ENCODE measurements at places on chromosomes 12 and 14.

- no peak for DNase-seq
These were observed 67.8 kb upstream of the EGLN3 start for GRCh38 chr14:34018564-34019244.

DNA sequence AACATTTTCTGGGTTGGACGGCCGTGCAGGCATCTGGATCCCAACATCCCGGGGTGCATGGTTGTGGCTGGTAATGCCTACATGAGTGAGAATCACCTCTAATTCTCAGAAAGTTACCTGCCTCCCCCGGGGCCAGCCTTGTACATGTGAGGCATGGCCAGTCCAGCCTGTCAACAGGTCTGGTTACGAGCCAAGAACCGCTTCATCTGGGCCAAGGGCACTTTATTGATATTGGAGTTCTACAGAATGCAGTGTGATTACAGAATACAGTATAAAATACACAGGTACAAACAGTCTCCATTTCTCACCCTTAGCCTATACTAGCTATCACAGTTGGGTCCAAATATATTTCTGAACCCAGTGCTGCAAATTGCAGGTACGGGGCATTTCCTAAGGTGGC is 84.9 kb upstream of the EVL start:
- no peak for DNase-seq

DNA sequence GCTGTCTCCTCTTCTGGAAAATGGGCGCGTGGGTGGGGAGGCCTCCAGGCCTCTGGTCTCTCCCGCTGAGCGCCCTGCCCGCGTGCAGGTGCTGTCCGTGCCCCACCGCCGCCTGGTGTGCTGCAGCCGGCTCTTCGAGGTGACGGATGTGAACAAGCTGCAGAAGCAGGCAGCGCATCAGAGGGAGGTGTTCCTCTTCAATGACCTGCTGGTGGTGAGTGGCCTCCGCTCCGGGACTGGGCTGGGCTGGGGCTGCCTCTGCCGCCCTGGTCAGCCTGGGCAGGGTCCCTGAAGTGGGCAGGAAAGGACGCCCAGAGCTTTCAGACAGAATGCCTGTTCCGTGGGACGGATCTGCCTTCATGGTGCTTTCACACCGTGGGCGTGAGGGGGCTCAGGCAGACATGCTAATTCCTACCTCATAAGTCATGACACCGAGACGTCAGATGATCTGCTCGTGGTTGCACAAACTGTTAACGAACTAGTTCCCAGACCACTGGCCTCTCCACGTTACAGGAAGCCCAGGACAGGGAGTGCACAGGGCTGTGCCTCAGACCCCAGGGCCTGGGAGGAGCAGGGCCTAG is 50.5 kb downstream of the SLC6A12 start:
- no peak for DNase-seq

GRCh38 chr12:49939707-49940106 is 10.8 kb upstream of the AQP2 start:
- no peak for DNase-seq

DNA sequence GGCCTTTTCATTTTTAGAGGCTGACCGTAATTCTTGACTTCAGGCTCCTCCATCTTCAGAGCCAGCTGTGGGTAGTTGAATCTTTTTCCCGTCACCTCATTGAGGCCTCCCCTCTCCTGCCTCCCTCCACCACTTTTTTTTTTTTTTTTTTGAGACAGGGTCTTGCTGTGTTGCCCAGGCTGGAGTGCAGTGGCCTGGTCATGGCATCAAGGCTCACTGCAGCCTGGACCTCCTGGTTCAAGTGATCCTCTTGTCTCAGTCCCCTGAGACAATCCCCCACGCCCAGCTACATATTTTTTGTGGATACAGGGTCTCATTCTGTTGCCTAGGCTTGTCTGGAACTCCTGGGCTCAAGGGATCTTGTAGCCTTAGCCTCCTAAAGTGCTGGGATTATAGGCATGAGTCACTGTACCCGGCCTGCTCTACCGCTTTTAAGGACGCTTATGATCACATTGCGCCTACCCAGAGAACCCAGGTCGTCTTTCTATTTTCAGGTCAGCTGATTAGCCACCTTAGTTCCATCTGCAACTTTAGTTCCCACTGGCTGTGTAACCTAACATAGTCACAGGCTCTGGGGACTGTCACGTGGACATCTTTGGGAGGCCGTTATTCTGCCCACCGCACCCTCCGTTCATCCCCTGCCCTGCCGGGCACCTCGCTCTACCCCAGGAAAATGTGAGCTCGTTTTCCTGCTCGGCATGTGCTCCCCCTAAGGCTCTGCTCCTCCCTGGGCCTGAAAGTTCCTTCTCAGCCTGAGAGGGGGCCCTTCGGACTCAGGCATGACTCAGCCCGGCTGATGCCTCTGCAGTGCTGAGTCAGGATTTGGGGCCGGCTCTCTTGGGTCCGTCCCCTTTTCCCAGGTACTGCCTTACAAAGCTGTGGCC is 13.4 kb downstream of the TNFAIP2 start:
- peak; percentile 20 for DNase-seq

DNA sequence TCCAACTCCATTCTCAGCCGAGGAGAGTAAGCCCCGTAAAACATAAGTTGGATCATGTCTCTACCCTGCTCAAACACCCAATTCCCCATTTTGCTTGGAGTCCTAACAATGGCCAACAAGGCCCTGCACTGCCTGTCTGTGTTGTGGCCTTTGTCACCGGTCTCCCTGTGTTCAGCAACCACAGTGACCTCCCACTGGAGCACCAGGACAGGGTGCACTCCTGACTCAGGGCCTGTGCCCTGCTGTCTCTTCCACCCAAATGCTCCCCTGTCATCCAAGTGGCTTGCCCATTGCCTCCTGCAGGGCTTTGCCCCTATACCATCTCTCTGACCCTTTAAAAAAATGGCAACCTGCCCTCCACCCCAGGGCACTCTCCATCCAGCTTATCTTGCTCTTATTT is 4.4 kb upstream of the KRT85 start:
- no peak for DNase-seq

DNA sequence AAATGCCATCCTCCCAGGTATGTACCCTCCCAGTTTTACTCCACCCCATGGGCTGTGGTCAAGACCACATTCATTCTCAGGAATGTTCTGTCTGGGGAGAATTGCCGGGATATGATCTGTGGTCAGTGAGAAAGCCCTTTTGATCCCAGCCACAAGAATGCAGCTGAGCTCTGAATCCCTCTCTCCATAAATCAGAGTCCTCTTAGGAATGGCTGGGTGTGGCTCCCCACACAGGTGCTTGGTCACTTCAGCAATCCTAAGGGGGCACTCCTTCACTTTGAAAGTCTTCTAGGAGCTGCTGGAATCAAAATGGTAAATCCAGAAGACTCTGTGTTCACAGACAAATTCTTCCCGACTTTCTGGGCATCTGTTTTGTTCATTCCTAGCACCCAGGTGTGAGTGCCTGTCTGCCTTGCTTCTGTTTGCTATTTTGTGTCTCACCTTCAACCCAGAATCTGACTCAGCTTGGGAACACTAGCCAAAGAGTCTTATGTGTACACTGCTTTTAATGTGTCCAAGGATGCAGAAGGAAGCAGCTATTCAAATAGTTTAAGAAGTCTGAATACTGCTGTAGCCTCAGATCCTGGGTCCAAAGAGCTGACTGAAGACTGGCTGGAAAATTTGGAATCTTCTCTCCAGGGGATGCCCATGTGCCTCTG is 144.6 kb upstream of the CDKN3 start:
- DNase-seq: no peak

DNA sequence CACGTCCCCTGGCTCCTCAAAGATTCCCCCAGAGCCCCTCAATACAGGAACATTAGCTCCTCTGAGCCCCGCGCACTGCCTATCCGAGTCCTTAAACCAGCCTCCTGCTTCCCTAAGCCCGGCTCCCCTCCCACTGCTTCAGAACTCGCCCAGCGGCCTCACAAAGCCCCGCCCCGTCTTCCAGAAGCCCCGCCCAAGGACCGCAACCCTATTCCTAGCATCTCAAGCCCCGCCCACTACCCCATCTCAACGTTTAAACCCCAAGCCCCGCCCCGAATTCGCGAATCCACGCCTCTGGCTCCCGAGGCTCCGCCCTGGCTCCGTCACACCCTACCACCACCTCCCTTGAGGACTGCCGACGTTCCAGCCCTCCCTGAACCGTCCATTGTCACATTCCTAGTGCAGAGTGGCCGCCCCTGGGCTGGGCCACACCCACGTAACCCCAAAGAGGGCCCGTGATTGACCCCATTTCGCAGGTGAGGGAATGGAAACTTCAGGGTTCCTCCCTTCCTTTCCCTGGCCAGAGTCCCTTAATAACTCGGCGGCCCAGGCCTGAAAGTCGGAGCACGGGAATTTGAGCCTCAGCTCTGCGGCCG is 646 bp upstream of the CORO1C start:
- DNase-seq: peak; percentile 98
